GM13976 (cell line): ENCODE measurements at places on chromosomes 6 and 20.

GRCh38 chr6:13038741-13039190 lies 289.6 kb downstream of the TBC1D7 start:
- no peak for DNase-seq

DNA sequence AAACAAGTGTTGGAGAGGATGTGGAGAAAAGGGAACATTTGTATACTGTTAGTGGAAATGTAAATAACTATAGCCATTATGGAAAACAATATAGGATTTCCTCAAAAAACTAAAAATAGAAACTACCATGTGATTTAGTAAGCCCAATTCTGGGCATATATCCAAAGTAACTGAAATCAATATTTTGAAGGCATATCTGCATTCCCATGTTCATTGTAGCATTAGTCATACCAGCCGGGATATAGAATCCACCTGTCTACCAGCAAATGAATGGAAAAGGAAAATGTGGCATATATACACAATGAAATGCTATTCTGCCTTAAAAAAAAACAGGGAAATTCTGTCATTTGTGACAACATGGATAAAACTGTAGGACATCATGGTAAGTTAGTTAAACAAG lies 15.3 kb upstream of the C6orf58 start:
- no peak for DNase-seq

- DNase-seq = no peak
Measured at GRCh38 chr6:56807326-56807988, 147.4 kb upstream of the BEND6 start.

DNA sequence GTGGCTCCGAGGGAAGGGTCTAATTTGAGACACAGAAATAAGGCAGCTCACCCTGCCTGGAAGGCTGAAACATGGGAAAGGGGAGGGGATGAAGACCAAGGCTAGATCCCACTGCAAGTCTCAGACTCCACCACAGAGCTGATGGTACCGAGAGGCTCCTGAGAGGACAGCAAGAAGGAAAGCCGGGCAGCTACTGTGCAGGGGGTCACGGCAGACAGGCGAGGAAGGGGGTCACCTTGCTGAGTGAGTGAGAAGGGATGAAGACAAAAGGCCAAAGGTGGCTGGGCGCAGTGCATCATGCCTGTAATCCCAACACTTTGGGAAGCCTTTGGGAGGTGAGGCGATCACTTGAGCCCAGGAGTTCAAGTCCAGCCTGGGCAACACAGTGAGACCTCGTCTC lies 100.7 kb downstream of the ATP9A start:
- DNase-seq = no peak

GRCh38 chr6:1904466-1904799 lies 294.7 kb downstream of the FOXC1 start:
- no peak for DNase-seq
